ENCODE measurements at places on chromosomes 6 and 20. TPM values are rescaled to one million over a fixed set of nuclear protein-coding genes. Genes with fewer than 3 reads are reported as not detected.

GRCh38 chr6:156260815-156261214 lies 516.4 kb upstream of the ARID1B start:
- DNase-seq: no peak

- peak; percentile 30 for DNase-seq
Measured at GRCh38 chr20:57586370-57586793, 25.5 kb downstream of the PCK1 start.

- DNase-seq: no peak
Measured at GRCh38 chr6:42748203-42748898, 2.4 kb upstream of the TBCC start.

The BMP6 gene
- total RNA-seq: 1.3 TPM

DNA sequence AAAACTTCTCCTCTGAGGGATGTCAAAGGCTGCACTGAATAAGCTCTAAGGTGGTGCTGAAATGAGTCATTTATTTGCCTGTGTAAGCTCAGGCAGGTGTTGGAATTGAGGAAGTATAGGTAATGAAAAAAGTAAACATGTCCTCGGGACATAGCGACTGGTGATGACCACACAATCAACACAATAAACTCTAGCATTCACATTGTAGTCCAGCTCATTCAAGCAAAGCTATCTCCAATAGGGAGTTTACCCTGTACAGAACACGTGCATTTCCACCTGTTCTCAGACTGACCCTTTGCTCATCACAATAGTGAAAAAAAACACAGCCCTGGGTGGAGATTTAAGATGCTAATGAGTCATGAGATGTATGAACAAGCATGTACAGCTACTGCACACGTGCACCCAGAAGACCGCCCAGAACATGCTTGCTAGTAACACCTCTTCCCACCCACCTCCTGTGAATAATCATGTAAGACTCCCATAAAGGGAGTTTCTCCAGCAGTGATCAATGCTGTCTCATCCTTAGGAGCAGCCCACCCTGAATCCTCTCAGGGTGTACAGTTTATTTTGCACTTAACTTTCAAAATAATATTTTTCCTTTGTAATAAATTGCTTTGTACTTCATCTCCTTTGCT lies 33.0 kb upstream of the POU5F1 start:
- DNase-seq: no peak

DNA sequence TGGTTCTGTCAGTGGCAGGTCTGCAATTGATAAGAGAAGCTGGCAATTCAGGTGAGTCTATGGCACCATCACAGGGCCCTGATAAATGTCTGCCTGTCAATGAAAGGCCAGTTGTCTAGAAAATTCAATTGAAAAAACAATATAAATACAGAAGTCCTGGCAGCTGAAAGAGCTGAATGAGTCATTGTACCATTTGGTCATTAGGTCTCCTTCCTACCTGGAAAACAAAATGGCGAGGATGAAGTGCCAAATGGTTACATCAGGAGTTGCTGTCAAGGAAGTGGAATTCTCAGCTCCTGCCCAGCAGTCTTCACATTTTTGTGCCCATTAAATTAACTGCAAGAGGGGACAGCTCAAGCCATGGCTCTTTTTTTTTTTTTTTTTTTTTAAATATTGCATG lies 37.7 kb downstream of the PEX7 start:
- DNase-seq: no peak

The ELOVL4 gene
- total RNA-seq: 2.7 TPM

DNA sequence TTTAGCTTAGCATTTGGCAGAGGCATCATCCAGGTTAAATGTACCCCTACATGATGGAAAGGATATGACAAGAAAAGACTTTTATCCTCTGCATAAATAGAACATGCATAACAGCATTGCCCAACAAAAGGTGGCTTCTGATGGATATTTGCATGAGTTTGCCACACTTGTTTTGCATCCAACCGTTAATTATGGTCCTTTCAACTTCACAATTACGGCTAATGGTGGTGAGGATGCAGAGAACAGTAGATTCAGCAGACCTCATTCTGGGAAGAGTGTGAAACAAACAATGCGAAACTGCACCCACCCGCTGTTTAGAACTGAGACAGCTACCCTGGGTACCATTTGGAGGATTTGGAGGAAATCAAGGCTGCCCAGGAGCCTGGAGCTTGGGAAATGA lies 690.9 kb upstream of the CHD6 start:
- no peak for DNase-seq

The CGAS gene
- 5.2 TPM for total RNA-seq

DNA sequence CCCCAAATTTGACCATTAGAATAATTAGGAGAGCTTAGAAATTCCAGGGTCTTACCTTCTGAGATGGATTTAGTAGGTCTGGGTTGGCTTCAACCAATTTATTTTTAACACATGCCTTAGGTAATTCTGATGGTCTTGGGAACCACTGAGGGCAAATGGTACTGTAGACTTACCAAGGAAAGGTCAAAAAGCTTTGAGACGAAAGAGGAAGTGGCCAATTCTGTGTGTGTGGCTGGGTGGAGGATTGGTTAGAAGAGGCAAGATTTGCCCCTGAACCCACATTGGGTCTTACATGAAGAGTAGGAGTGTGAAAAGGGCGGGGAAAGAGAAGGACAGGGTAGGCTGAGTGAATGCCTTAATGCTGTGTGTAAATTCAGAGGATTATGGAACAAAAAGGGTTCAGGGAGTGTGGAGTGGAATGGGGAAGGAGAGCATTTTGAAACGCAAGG lies 2.7 kb downstream of the ITCH start:
- DNase-seq: peak; percentile 19

GRCh38 chr6:34990971-34991560 lies 102.0 kb downstream of the ANKS1A start:
- peak; percentile 82 for DNase-seq

The TNFRSF6B gene
- 1.6 TPM for total RNA-seq

GRCh38 chr6:158071121-158072082 lies 89.7 kb downstream of the SYNJ2 start:
- no peak for DNase-seq

DNA sequence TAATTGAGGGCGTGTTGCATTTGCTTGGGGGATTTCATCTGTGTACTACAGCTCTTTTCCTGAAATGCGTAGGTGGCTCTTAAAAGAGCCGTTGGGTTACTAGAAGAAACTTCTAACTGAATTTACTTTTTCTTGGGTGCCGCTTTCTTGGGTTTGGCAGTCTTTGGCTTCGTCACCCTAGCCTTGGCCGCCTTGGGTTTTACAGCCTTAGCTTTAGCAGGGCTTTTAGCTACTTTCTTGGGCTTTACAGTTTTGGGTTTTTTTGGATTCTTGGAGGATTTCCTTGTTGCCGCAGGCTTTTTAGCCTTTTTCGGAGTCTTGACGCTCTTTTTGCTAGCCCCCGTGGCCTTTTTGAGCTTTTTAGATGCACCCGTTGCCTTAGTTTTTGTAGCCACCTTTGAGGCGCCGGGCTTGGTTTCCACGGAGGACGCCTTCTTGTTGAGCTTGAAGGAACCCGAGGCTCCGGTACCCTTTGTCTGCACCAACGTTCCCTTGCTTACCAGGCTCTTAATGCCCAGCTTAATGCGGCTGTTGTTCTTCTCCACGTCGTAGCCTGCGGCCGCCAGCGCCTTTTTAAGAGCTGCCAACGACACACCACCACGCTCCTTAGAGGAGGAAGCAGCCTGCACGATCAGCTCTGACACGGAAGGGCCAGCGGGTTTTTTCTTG lies 54.5 kb downstream of the TRIM38 start:
- peak; percentile 65 for DNase-seq

The GPX5 gene
- not detected for total RNA-seq

DNA sequence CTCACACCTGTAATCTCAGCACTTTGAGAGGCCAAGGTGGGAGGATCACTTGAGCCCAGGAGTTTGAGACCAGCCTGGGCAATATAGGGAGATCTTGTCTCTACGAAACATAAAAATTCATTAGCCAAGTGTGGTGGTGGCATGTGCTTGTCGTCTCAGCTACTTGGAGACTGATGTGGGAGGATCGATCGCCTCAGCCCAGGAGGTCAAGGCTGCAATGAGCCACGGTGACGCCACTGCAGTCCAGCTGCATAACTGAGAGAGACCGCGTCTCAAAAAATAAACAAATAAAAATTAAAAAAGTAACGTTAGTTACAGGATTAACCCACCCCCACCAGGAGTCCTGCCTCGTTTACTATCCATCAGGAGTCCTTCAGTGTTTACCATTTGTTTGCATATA lies 345.1 kb downstream of the BTBD3 start:
- DNase-seq: no peak

DNA sequence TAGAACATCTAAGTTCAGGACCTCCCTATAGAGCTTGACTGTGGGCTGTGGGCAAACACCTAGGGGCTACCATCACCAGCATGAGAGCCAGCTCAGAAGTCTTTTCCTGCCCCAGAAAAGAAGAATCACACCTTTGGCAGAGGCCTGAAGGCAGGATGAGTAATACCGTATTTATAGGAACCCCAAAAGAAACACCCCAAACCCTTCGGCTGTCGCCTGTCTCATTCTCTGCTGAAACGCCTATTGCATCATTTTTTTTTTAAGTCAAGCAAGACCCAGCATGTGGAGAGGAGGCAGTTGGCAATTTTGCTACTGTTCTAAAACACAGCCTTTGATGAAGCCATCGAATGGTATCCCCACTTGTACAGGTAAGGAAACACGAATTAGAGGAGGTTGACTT lies 436.4 kb downstream of the TFAP2A start:
- DNase-seq: no peak

DNA sequence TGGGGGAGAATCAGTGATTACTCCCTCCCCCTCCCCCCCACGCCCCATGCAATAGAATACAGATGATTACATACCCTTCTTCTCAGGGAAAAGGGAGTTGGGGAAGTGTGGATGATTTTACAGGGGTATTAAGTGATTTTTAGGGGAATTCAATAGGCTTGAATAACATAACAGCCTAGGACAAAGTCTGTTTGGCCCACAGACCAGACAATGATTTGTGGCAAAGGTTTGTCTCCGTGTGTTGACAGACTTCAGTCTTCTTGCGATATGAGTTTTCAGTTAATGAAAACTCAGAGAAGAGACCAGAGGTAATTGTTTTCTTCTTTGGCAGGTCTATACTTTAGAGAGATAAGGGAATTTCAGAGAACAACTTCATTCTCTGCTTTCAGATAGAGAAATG lies 95.3 kb downstream of the OR2B2 start:
- DNase-seq: no peak

The B4GALT5 gene
- 18.4 TPM for total RNA-seq

- no peak for DNase-seq
Measured at GRCh38 chr20:48912065-48912464, 9.4 kb upstream of the ARFGEF2 start.

The GABRR2 gene
- total RNA-seq: 0.53 TPM

The LTV1 gene
- total RNA-seq: 27.8 TPM

The PRICKLE4 gene
- total RNA-seq: 2.6 TPM

GRCh38 chr6:155121699-155122098 lies 126.6 kb downstream of the TIAM2 start:
- DNase-seq: peak; percentile 74

- DNase-seq: no peak
Measured at GRCh38 chr6:2804516-2804915, 37.1 kb downstream of the SERPINB1 start.

The ANKRD66 gene
- 0.66 TPM for total RNA-seq

DNA sequence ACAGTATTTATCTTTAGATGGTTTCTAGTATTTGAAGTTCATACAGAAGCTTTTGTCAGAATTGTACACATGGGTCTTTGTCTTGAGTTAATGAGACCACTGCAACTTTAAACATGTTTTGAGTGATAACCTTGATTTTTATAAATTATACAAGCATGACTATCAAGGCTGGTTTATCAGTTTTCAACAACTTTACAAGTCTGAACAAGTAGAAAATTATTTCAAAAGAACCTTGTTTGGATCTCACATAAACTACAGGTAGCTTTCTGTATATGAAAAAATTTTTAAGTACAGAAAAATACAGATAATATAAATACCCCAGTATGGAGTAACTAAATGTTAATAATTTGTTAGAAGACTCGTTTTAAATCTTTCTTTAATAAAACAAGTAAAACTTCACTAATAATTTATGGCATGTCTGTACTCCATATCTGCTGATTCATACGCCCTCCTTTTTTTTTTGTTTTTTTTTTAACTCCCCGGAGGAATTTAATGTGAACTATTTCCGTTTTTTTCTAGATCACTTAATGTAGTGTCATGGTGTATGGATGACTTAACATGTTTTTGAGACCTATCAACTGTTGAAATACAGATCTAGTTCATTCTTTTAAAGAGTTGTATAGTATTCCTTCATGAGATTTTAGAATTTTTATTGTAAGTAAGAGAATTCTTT lies 18.3 kb downstream of the VAPB start:
- no peak for DNase-seq

The L3MBTL1 gene
- total RNA-seq: 7.3 TPM

GRCh38 chr6:165890404-165890735 lies 227.3 kb upstream of the PDE10A start:
- no peak for DNase-seq

The PTPRA gene
- 41.7 TPM for total RNA-seq

- peak; percentile 94 for DNase-seq
Measured at GRCh38 chr20:48051794-48052474, 266.7 kb upstream of the SULF2 start.

GRCh38 chr6:78948785-78949184 lies 81.4 kb downstream of the IRAK1BP1 start:
- no peak for DNase-seq

GRCh38 chr6:132790450-132790849 lies 8.0 kb downstream of the SLC18B1 start:
- peak; percentile 71 for DNase-seq

- DNase-seq: peak; percentile 1
Measured at GRCh38 chr6:109925075-109925474, 53.0 kb upstream of the GPR6 start.

DNA sequence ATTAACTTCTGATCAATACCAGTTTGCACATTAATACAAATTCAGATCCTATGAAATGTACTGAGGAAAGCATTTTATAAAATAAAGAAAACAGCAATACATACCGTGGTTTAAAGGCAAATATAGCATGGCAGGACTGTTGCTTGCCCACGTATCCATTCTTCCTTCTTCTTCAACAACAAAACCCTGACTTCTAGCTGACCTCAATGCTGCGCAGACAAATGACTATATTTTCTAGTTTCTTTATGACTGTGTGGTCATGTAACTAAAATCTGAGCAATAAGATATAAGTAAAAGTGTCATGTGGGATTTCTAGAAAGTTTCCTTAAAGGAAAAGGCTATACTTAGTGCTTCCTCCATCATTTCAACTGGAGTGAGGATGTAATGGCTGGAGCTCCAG lies 85.0 kb downstream of the CDC40 start:
- DNase-seq: no peak

DNA sequence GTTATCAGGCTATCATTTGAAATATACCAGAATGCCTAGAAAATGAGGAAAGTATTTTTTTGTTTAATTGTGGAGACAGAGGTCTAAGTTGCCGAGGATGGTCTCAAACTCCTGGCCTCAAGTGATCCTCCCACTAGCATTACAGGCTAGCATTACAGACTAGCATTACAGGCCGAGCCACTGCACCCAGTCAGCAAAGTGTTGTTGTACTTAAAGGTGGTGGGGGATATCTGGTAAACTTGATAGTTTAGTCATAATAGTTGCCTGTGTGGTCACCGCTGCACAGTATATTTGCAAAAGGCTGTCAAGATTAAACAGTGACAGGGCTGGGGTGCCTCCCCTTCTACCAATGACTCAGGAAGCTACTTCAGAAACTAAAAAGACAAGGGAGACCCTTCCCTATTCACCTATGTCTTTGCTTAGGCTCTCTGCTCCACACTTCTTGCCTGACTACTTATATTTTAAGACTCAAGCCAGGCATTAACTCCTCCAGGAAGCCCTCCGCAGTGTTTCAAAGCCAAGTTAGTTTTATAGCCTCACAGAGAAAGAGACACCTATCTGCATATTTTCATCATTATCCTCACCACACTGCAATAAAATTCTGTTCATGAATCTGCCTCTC lies 3.1 kb upstream of the AKIRIN2 start:
- no peak for DNase-seq

The CLIC5 gene
- 8.5 TPM for total RNA-seq

The LINC00237 gene
- 0.18 TPM for total RNA-seq

The FAXC gene
- 1.2 TPM for total RNA-seq
